ENCODE measurements at places on chromosomes 3 and 15. TPM values are rescaled to one million over a fixed set of nuclear protein-coding genes. Genes with fewer than 3 reads are reported as not detected.

- no peak for DNase-seq
These were observed 498.2 kb downstream of the NSUN3 start for GRCh38 chr3:94561094-94561493.

GRCh38 chr3:106611841-106612240, 743.0 kb upstream of the CBLB start:
- DNase-seq: no peak

DNA sequence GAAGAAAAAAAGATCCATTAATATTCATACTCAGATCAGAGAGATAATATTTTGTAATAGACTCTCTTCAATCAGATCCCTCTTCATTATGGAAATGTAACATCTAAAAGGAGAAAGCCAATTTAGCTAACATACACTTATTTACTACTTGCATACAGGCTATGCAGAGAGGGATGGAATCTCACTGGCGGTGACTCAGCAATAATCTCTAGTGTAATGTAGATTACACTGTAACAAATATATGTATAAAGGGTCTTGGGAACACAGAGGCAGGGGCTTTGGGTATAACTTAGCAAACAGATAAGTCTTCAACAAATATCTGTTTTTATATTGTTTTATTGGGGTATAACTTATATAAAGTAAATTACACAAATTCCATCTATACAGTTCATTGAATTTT, 69.6 kb downstream of the CGNL1 start:
- DNase-seq: no peak

DNA sequence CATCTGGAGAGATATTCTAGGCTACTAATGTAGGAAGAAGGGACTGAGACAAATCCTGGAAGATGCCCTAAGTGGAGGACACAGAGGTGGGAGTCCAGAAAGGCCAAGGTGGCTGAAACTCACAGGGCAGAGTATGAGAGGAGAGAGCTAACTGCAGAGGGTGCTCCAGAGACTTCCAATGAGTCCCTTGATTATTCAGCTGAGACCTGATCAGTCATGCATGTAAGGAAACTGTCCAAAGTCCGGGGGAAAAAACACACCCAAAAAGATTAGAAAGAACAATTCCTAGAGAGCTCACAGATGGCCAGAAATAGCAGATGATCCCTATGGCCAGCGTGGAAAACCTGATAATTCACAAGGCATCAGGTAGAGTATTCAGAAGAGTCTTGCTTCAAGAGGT, 18.7 kb upstream of the FOXP1 start:
- DNase-seq: no peak

DNA sequence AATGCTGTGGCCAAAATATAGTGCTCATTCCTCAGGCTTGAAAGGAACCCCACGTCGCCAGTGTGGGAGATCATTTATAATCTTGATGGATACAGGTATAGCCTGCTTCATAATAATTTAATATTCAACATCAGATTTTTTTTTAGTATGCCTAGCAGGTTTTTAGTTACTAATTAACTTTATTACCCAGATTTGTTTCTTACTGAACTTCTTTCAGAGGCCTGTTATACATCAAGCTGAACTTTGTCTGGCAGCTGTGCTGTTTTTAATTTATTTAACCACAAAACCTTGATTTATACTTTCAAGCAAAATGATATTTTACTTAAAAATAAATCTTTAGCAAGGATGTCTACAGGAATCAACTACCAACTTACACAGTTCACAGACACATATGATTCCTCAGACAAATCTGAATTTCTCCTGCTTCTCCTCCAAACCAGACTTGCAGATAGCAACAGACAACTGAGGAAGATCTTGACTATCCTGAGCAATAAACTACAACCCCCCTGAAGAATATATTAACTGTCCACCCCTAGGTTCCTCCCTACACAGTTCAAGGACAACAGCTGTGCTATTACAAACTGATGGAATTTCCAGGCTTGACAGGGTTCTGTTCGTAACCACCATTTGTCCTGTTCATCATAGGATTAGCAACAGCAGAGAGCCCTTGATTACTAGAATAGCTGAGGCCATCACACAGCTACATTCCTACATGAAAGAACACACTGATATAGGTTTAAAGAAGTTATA, 610 bp downstream of the MAP4 start:
- no peak for DNase-seq

DNA sequence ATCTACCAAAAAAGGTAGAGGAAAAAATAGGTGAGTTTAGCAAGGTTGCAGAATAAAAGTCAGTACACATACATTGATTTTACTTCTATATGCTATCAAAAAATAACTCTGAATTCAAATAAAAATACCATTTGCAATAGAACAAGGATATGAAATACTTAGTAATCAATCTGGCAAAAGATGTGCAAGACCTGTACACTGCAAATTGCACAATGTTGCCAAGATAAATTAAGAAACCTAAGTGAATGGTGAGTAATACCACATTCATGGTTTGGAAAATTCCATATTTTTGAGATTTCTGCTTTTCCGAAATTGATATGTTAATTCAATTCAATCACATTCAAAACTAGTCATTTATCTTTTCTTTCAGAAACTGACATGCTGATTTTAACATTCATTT, 464.8 kb downstream of the EPHA3 start:
- DNase-seq: no peak

DNA sequence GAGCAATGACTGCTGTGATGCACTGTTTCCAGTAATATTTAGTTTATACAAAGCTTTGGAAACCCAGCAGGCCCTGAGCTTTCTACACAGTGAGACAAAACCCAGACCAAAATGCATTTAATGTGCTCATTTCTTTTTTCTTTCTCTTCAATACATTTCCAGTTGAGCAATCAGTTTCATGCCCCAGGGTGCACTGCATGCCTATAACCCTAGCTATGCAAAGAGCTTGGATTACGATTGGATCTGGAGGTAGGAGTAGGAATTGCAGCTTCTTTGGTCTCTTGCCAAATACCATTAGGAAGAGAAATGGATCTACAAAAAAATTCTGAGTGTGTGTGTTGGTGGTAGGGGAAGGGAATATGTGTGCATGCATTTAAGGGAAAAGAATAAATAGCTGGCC, 1001.4 kb downstream of the SQOR start:
- no peak for DNase-seq

GRCh38 chr3:107892955-107893624, 197.7 kb downstream of the CD47 start:
- DNase-seq: no peak

- no peak for DNase-seq
These were observed 77.1 kb downstream of the NR1I2 start for GRCh38 chr3:119858957-119859356.

- DNase-seq: peak; percentile 58
These were observed 17.4 kb upstream of the SHF start for GRCh38 chr15:45205192-45205591.

- no peak for DNase-seq
These were observed 143.5 kb downstream of the PDE8A start for GRCh38 chr15:85125056-85125661.

DNA sequence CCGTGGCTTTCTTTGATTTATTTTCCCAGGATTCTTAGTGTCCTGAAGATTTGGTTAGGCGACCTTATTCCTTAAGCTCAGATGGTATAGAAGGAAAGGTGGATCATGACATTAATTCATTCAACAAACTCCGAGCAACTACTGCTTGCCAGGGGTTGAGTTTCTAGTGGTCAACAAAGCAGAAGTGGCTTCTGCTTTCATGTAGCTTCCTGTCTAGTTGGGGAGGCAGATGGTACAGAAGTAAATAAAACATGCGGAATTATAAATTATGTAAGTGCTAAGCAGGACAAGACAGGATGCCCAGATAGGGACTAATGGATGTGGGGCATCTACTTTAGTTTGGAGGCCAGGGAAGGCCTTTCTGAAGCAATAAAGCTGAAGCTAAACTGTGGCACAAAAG, 15.6 kb downstream of the EEFSEC start:
- DNase-seq: no peak

DNA sequence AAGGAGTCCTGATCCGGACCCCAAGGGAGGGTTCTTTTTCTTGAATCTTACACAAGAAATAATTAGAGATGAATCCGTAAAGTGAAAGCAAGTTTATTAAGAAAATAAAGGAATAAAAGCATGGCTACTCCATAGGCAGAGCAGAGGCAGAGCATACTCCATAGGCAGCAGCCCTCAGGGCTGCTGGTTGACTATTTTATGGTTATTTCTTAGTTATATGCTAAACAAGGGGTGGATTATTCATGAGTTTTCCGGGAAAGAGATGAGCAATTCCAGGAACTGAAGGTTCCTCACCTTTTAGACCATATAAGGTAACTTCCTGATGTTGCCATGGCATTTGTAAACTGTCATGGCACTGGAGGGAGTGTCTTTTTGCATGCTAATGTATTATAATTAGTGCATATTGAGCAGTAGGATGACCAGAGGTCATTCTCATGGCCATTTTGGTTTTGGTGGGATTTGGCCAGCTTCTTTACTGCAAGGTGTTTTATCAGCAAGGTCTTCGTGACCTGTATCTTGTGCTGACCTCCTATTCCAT, 42.2 kb downstream of the C3orf38 start:
- no peak for DNase-seq

DNA sequence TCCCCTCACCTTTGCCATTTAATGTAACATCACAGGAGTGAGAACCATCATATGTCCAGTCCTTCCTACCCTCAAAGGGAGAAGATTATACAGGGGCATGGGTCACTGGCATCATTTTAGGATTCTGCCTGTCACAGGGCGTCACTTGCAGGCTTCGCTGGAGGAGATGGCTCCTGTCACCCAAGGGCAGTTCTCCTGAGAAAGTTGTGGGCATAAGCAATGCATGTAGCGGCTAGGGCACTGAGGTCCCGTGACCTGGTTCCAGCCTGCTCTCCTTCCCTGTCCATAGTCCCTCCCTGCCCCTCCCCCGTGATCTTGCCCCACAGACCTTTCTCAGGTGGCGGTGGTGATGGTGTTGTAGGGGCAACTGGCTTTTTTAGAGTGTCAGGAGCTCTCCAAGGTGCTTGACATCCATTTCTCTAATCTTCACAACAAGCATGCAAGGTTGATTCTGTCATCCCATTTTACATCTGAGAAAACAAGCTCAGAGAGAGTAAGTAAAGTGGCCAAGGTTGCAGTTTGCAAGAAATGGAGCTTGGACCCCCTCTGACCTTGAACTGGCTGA, 241.5 kb upstream of the CTDSPL start:
- DNase-seq: no peak

DNA sequence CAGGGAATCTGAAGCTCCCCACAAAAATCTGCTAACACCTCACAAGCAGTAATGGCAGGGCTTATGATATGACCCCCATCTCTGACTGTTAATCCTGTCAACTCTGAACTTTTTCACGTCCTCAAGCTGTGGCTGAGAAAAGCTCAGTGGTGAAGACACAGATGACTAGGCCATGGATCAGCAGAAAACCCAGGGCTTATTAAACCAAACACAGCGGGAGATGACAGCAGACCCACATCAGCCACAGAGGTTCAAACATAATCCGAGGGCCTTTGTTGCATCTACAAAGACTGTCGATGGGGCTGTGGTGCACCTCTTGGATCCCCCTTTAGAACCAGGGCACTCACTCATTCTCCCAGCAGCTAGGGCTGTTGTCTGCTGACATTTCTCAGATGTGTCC, 50.4 kb downstream of the GLB1 start:
- DNase-seq: no peak

- no peak for DNase-seq
These were observed 156.0 kb upstream of the RGMA start for GRCh38 chr15:93244696-93245660.

- DNase-seq: no peak
These were observed 51.5 kb upstream of the SLCO3A1 start for GRCh38 chr15:91801836-91802534.

GRCh38 chr3:152359385-152360248, 90.9 kb downstream of the MBNL1 start:
- DNase-seq: no peak

DNA sequence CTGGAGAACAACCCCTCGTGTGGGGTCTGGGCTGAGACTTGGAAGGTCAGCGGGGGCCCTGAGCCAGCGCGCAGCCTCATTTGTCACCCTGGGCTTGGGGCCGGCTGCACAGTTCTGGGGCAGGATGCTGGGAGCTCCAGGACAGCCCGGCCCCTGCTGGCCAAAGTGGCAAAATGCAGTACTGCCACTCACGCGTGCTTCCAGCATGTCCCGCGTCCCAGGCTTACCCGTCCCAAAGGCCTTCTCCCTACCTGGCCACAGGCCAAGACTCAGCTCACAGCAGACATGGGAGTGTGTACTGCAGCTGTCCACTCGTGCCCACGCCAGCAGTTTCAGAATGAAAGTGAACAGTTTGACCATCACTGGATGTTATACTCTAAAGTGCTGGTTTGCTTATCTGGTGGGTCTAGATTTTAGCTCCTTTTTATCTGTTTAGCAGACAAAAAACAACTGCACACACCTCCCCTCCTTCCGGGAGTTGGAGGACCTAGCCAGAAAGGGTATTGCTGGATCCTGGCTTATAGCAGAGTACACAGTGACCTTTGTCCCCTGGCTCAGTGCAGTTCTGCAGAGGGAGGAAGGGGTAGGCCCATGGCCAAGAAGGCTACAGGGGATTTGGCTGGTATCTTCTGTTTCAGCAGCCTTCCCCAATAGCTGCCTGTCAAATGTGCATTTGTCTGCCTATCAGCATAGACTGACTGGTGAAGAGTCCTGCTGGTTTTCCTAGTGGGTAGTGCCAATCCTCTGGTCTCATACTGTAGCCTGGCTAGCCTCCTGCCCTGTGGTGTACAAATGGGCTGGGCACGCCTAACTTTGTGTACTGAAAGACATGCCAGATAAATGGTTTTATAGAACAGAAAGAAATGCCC, 23.2 kb upstream of the IP6K2 start:
- peak; percentile 87 for DNase-seq

- no peak for DNase-seq
These were observed 8.1 kb downstream of the B2M start for GRCh38 chr15:44719293-44719999.

DNA sequence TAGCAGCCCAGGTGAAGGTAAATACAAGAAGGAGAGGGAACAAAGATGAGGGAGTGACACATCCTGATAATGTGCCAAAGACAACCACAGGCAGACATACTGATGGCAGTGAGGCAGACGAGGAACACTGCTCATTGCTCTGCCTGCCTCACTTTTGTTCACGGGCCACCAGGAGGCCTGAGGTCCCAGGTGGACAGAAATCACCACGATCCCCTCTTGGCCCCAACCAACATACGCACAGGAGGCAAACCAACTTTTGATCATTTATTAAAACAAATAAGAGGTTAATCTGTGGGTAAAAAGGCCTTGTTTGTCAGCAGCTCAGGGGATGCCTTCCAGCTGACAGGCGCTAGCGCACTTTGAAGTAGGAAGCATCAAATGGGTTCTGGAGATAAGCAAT, 4.2 kb downstream of the ALG1L2 start:
- no peak for DNase-seq

- no peak for DNase-seq
These were observed 103.7 kb downstream of the PEX5L start for GRCh38 chr3:179933080-179933479.

PLA2G4B gene
- total RNA-seq: 20.7 TPM

GOLGA8G gene
- not detected for total RNA-seq

EPHB1 gene
- total RNA-seq: 2.0 TPM

ABI3BP gene
- 215 TPM for total RNA-seq

IP6K1 gene
- 46.1 TPM for total RNA-seq

DENND4A gene
- 26.9 TPM for total RNA-seq

All from mucosa of gallbladder (tissue), 1 donor.